Stimulated activated CD8-positive, alpha-beta memory T cell treated with anti-CD3 and anti-CD28 coated beads, Interleukin-15, amount 100 ng/mL, for 24 hours (primary cell): ENCODE measurements at places on chromosomes 4 and X.

- no peak for DNase-seq
Observed at GRCh38 chr4:2324891-2325290, 63.0 kb upstream of the MXD4 start.

DNA sequence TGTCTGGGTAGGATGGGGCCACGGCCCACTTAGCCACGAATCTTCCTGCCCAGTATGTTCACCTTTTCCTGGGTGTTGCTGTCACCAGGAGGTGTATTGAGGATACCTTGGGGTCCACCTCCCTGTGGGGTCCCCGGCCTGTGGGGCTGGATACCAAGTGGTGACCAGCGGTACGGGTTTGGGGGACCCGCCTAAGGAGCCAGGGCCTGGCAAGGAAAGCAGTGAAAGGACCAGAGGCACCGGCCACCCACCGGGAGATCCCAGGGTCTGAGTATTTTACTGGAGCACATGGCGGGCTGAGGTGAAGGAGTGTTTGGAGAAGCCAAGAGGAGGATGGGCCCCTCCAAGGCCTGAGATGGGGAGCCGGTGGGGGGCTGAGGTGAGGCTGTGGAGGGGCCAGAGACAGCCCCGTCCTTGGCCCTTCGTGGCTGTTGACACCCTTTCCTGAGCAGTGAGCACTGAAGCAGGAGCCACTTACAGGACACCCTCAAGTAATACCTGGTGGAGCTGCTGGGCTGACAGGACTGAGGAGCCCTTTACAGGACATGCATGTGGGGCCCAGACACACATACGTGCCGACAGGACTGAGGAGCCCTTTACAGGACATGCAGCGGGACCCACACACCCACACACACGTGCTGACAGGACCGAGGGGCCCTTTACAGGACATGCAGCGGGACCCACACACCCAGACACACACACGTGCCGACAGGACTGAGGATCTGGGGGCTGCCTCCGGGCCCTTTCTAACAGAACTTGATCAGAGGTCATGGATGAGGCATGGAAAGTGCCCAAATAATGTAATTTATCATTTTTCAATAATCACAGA is 38.4 kb downstream of the TMEM271 start:
- no peak for DNase-seq

GRCh38 chr4:70183168-70183939 is 12.2 kb upstream of the ODAM start:
- no peak for DNase-seq

- DNase-seq = no peak
Observed at GRCh38 chrX:30280428-30280827, 28.8 kb downstream of the NR0B1 start.

DNA sequence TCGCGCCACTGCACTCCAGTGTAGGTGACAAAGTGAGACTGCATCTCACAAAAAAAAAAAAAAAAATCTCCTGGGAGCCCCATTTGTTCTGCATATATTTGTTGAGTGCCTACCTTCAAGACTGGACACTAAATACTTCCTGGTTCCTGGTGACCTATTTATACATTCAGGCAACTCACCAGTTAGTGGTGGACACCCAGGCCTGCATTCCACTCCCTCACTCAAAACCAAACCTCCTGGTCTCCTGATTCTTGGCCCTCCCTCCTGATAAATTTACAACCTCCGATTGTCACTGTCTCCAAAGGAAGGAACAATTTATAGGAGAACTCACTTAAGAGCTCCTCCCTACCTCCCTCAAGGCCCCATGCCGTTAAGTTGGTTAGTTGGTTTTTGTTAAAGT is 3.1 kb downstream of the SYAP1 start:
- no peak for DNase-seq
